ENCODE measurements at places on chromosomes 4 and X. TPM values are rescaled to one million over a fixed set of nuclear protein-coding genes. Genes with fewer than 3 reads are reported as not detected.

The SNX25 gene
- total RNA-seq = 30.6 TPM

DNA sequence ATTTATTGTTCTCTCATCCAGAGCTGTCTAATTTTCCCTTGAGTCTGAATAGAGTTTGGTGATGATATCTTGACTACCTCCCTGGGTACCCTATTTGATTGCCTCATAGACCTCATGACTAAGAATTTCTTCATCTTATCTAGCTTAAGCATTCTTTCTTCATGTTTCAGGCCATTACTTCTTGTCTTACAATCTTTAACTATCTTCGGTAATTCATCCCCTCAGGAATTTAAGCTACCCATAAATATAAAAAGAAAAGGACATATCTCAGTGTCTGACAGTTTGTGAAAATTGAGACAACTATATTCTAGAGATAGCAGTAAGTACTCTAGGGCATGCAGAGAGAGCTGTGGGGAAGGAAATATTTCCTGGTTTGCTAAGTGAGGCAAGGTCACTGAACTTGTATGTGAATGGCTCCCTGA is 466.1 kb upstream of the GRID2 start:
- no peak for DNase-seq
- no peaks in the 10 kb centered on the region for H3K27me3 ChIP-seq
- no peaks in the 10 kb centered on the region for H3K36me3 ChIP-seq

- H3K4me1 ChIP-seq = no peaks in the 10 kb centered on the region
- H3K4me3 ChIP-seq = peak overlapping the region; percentile 59
- no peaks in the 10 kb centered on the region for H3K27me3 ChIP-seq
- no peaks in the 10 kb centered on the region for H3K36me3 ChIP-seq
These were observed 13.0 kb upstream of the TMEM156 start for GRCh38 chr4:39044956-39045826.

- no peaks in the 10 kb centered on the region for H3K36me3 ChIP-seq
- H3K27me3 ChIP-seq = no peaks in the 10 kb centered on the region
- no peak overlapping the region for H3K27ac ChIP-seq
- no peaks in the 10 kb centered on the region for H3K4me1 ChIP-seq
- DNase-seq = no peak
These were observed 93.1 kb upstream of the SOD3 start for GRCh38 chr4:24702281-24702680.

DNA sequence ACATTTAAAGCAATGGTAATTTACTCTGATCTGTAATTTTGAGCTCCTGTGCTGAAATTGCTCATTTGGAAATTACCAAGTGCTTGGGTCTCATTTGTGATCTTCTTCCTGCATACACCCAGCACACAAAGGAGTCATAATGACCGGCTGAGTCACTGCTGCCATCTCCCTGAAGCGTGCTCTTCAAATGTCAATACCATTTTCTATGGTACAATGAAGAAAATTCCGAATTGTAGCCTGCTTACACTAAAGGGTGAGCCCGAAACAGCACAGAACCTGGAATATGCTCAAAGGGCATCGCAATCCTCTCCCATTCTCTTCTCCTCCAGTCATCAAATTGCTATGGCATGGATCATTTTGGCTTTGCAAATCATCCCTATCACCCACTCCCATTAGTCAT is 140.5 kb downstream of the GRIA3 start:
- H3K4me1 ChIP-seq = no peaks in the 10 kb centered on the region
- no peak overlapping the region for H3K27ac ChIP-seq
- no peaks in the 10 kb centered on the region for H3K27me3 ChIP-seq
- H3K36me3 ChIP-seq = no peaks in the 10 kb centered on the region
- H3K4me3 ChIP-seq = no peak overlapping the region
- no peak for DNase-seq

GRCh38 chr4:2836391-2836859 is 7.2 kb upstream of the ADD1 start:
- no peak overlapping the region for H3K4me3 ChIP-seq
- H3K27me3 ChIP-seq = no peaks in the 10 kb centered on the region
- no peak overlapping the region for H3K27ac ChIP-seq
- H3K4me1 ChIP-seq = no peaks in the 10 kb centered on the region
- DNase-seq = no peak

GRCh38 chr4:5998333-5998936 is 19.8 kb downstream of the C4orf50 start:
- H3K4me3 ChIP-seq = no peak overlapping the region
- H3K27me3 ChIP-seq = no peaks in the 10 kb centered on the region
- H3K27ac ChIP-seq = no peak overlapping the region

- no peak for DNase-seq
- H3K27me3 ChIP-seq = no peaks in the 10 kb centered on the region
- H3K4me1 ChIP-seq = no peaks in the 10 kb centered on the region
- H3K4me3 ChIP-seq = no peak overlapping the region
- no peak overlapping the region for H3K27ac ChIP-seq
These were observed 92.0 kb downstream of the GUCY2F start for GRCh38 chrX:109389917-109390316.

GRCh38 chr4:88511236-88511635 is 12.3 kb downstream of the PYURF start:
- DNase-seq = no peak
- H3K27ac ChIP-seq = no peak overlapping the region
- no peaks in the 10 kb centered on the region for H3K4me1 ChIP-seq
- no peak overlapping the region for H3K4me3 ChIP-seq
- H3K27me3 ChIP-seq = no peaks in the 10 kb centered on the region
- no peaks in the 10 kb centered on the region for H3K36me3 ChIP-seq

DNA sequence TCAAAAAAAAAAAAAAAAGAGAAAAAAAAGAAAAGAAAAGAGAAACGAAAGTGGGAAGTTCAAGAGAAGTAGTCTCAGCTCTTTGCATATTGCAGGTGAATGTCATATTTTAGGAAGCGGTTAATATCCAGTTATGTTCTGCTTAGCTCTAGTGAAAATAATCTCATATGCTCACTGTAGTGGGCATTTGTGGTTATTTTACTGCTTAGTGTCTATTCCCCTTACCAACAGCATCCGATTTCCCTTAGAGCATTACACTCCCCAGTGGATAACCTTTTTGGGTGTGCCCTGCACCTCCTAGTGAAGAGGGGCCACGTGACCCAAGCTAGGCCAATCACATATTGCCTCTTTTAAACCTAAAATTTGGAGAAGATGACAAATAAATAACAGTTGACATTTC is 111.2 kb upstream of the ZNF827 start:
- H3K36me3 ChIP-seq = no peaks in the 10 kb centered on the region
- DNase-seq = no peak
- no peak overlapping the region for H3K4me3 ChIP-seq
- H3K27ac ChIP-seq = no peak overlapping the region
- H3K27me3 ChIP-seq = no peaks in the 10 kb centered on the region

Data from colonic mucosa (tissue), 4 donors.